ENCODE measurements at places on chromosomes 11 and 22.

DNA sequence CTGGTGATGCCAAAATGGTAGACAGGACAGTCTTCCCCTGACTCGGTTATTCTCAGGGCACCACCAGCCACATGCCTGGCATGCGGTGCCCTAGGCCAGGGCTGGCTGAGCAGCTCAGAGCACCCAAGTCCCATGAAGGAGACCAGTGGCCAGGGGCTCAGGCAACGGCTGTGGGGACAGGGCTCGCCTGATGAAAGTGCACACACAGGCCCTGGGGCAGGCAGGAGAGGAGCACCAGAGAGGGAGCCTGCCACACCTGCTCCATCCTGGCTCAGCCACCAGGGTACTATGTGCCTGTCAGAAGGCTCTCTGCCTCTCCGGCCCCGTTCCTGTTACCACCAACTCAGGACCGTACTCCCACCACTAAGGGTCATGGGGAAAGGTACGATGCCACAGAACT is 12.1 kb downstream of the ELFN2 start:
- DNase-seq, result no peak

- no peak for DNase-seq
These were observed 52.2 kb downstream of the C11orf58 start for GRCh38 chr11:16790486-16791190.

GRCh38 chr22:17633998-17634323 is 4.6 kb upstream of the BCL2L13 start:
- DNase-seq, result no peak

DNA sequence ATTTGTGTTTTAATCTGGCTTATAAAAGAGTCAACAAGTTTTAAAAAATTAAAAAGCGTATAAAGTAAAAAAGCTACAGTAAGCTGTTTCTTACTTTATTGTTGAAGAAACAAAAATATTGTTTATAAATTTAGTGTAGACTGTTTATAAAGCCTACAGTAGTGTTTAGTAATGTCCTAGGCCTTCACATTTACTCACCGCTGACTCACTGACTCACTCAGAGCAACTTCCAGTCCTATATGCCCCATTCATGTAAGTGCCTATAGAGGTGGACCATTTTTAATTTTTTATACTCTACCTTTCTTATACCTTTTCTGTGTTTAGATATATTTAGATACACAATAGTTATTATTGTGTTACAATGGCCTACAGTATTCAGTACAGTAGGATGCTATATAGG is 12.2 kb downstream of the MPPED2 start:
- no peak for DNase-seq

DNA sequence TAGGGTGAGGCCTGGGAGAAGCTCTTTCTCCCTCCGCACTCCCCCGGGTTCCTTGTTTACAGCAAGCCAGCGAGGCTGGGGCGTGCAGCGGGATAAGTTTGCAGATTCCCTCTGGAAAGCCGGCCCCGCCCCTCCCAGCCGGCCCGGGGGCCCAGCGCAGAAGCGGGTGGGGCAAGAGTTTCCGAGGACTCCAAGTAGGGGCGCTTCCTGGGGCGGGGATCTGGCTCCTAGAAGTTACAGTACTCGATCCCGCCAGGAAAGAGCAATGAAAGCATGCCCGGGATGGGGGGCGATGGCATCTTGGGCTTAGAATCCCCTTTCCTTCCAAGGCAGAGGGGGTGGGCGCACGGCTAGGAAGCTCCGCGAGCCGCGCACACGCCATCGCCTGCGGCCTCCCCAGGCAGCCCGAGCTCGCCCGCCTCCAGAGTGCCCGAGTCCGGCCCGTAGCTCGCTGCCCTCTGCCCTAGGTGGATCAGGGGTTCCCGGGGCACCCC is 385 bp downstream of the TST start:
- DNase-seq, result no peak

DNA sequence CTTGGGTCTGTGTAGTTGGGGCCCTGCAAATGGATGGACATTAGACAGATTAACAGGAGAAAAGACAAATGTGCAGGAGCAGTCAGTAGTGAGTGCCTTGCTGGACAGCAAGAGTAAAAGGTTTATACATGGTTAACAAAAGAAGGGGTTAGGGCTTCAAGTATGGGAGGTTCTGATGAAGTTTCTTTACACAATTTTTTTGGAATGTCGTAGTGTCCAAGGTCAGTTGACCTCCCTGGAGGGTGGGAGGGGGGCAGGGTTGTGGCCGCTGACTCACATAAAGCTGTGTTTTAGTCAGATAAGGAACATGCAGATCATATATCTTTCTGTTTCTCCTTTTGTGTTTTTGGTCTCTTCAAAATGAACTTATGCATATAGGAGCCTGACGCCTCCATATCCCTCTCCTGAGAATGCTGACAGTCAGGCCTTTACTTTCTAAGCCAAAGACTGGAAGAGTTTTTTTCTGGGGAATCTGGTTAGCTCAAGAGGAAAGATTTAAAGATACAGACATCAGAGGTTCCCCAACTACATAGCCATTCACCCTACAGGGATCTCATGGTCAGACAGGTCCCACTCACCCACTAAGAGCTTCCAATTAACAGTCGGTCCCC is 134.3 kb downstream of the NECTIN1 start:
- DNase-seq, result no peak
